AG09319 (cell line): ENCODE measurements at places on chromosomes 3 and 15.

- no peak for DNase-seq
Measured at GRCh38 chr3:171013822-171014748, 12.4 kb downstream of the SLC2A2 start.

- no peak for DNase-seq
Measured at GRCh38 chr15:40046721-40047414, 7.9 kb upstream of the SRP14 start.

DNA sequence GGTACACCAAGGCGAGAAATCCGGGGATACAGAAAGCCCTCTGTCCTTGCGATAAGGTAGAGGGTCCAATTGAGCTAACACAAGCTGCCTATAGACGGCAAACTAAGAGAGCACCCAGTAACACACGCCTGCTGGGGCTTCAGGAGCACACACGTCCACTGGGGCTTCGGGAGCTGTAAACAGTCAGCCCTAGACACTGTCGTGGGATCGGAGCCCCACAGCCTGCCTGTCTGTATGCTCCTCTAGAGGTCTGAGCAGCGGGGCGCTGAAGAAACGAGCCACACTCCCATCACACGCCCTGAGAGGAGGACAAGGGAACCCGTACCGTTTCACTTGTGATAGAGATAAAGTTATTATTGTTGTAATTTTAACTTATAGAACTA lies 486 bp downstream of the SAMMSON start:
- no peak for DNase-seq

DNA sequence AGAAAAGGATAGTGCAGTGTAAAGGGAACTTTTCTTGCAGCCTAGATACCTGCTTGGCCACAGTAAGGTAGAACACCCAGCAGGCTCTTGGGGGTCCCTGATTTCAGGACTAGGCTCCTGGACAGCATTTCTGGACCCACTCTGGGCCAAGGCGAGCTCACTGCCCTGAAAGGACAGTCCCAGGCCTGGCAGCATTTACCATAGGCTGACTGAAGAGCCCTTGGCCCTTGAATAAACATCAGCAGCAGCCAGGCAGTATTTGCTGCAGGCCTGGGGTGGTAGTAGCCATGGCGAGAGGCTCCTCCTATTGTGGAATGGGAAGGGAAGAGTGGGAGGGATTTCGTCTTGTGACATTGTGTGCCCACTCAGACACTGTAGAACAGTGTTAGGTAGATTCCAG lies 529.2 kb downstream of the TUSC7 start:
- DNase-seq = no peak

DNA sequence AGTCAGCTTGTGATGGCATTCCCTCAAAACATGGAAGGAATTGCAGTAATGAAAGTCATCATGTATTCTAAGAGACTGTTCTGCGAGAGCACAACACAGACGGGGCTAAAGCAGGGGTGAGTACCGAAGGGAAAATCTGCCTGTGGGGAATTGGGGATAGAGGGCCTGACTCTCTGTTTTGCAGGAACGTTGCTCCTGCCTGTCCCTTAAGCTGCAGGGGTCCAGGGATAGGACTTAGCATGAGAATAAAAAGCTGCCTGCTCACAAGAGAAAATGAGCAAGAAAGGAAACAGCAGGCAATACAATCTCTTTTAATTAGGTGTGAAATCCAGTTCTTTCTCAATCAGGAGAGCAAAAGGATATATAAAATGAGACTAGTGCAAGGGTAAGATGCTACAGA lies 62.2 kb downstream of the TIGIT start:
- DNase-seq = no peak

GRCh38 chr15:63892794-63893441 lies 59.2 kb upstream of the HERC1 start:
- no peak for DNase-seq

GRCh38 chr3:29280404-29281093 lies at the start of gene RBMS3:
Gene RBMS3 (plus strand): TSS chr3:29281071.
- DNase-seq = peak; percentile 94

DNA sequence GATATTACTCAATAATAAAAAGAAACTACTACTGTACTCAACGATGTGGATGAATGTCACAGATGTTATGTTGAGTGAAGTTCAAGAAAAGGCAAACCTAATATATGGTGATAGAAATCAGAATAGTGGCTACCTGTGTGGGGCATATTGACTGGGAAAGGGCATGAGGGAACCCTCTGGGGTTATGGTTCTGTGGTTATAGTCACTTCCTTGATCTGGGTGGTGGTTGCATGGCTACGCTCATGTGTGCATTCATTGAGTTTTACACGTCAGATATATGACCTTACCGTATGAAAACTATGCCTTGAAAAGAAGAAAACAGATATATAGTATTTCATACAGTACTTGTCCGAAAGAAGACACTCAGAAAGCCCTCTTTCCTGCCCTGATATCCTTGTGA lies 331.0 kb upstream of the LRRFIP2 start:
- no peak for DNase-seq

DNA sequence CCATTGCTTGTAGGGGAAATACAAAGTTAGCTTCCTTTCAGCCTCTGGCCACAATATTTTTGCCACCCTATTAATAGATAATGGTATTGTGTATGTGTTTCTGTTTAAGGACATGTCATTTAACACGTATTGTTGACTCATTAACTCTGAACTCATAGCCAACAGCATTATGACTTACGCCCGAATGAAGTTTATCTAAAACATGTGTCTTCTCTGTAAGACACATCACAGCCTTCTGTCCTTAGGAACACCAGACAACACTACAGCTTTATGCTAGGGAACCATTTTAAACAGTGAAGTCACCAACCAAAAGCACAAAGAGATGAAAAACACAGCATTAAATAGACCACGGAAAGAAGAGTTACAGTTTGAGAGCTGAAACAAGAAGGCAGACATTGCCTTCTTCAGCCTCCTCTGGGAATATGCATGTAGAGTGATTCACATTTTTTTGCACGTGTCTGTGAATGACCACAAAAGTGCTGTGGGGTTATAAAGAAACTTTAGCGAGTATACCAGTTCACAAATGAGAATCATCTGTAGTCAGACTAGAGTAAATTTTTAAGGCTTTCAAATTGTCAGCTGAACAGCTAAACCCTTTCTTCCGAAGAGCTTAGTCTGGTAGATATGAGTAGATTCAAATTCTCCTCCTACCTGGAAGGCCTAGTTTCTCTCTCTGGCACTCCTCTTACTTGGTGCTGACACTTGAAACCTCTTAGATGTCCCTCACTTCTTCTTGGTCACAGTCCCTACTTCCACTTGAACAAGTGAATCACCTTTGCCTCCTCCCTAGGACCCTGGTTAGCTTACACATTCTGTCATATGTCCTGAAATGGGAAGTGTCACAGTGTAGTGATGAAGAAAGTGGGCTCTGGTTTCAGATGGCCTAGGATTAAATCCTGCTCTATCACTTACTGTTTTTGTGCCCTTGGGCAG lies 32.2 kb downstream of the MCTP2 start:
- DNase-seq = peak; percentile 10
